ENCODE measurements at places on chromosomes 4 and X. TPM values are rescaled to one million over a fixed set of nuclear protein-coding genes. Genes with fewer than 3 reads are reported as not detected.

Gene GYPB
- not detected for total RNA-seq

Gene RPA4
- 2.5 TPM for total RNA-seq

Gene MAGEC2
- total RNA-seq = not detected

Gene H2BW2
- not detected for total RNA-seq

Gene TMPRSS11A
- total RNA-seq = not detected

Gene ADH1C
- not detected for total RNA-seq

Gene DDIT4L
- total RNA-seq = 3.9 TPM

Gene ANXA10
- 1.1 TPM for total RNA-seq

Gene CTAG1A
- total RNA-seq = not detected

Gene SULT1E1
- total RNA-seq = not detected

Gene DNAAF6
- not detected for total RNA-seq

Gene MAGEA10
- total RNA-seq = not detected

Gene UXT
- 128 TPM for total RNA-seq

Gene F11
- not detected for total RNA-seq

All from IMR-90 (cell line).